ENCODE measurements at places on chromosomes 12 and 14.

DNA sequence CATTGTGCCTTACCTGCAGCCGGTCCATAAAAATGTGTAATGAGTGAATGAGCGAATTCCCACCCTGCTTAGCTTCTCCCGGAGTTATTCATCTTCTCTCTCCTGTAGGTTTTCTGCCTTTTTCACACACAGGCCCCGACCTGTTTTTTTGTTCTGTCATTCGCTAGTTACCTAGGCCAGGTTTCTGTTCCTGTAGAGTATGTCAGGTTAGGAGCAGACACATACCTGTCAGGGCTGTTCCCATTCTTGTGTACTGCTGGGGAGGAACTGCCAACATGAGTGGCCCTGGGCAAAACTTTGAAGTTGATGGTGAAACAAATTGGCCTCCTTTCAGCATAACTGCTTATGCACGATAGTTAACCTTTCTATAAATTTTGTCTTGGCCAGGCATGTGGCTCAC lies 140.1 kb downstream of the SYNE2 start:
- no peak for DNase-seq

DNA sequence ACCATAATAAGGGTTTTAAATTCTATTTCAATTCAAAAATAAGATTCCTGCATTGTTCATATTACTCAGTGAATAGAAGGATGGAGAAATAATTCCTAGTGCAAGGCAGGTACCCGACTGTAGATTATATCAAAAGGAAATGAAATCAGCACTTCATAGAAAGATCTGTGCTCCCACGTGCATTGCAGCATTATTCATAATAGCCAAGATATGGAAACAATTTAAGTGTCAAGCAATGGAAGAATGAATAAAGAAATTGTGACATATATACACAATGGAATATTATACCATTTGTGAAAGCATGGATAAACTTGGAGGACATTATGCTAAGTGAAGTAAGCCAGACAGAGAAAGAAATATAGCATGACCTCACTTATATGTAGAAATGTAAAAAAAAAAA lies 53.8 kb downstream of the SLC6A15 start:
- DNase-seq = no peak

DNA sequence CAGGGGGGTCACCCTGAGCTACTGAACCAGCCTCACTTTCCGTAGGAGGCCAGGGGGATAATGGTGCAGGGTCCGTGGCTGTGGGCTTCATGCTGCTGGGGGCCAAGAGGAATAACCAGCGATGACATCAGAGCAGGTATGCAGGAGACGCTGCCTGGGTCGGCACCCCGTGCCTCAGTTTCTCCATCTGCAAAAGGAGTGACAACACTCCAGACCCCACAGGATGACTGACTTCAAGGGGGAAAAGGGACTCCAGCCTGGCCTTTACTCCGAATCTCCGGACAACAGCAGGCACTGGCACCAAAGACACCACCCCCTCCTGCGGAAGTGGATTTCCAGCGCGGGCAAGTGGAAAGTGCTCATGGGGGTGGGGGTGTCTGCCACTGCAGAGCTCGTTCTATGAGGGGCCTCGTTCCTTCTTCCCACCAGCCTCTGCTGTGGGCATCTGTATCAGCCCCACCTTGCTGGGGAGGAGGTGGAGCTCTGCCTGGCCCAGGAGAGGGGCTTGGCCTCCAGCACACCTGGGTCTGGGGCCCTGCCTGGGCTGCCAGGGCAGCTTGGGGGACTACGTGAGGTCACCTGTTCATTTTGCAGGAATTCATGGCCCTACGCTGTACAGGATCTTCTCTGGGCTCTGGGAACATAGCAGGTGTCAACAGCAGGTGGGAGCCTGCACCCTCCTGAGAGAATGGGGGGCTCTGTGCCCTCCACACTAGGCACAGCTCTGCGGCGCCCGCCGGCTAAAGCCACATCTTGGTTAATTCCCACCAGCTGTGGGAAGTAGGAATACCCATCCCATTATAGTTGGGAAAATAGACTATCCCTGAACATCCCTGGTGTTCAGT lies 216.6 kb upstream of the C14orf180 start:
- no peak for DNase-seq

GRCh38 chr12:116313194-116313927 lies 35.9 kb upstream of the MED13L start:
- no peak for DNase-seq

DNA sequence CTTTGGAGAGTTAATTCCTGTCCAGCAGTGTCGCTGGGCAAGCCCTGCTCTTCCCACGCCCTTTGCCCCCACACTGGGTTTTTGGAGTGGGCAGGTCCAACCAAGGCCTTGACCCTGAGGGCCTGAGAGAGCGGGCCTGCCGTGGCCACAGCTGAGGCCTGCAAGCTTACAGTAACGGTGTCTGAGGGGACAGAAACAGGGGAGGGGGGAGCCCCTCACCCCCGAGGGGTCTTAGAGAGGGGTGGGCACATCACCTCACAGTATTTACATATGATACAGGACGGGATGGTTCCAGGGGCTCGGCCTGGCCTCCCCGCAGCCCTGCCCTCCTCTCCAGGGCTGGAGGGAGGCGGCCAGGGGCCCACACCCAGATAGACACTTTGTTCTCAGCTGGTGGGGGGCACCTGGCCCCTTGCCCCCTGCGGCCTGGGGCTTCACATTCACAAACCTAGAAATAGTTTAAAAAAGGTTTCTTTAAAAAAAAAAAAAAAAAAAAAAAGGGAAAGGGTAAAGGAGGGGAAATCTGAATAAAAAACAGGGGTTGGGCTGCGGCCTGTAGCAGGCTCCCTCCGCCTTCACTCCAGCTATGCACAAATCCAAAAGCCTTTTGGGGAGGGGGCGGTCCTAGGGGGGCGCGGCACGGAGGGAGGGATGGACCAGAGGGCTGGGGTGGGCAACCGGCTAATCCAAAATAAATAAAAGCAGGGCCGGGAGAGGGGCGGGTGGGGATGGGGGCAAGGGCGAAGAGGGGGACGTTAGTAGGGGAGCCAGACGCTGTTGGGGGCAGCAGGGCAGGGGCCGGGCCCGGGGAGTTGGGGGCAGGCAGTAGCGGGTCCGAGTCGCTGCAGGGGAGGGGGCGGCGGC lies 14.8 kb upstream of the PLA2G1B start:
- DNase-seq = no peak

- no peak for DNase-seq
These were observed 28.9 kb downstream of the GSG1 start for GRCh38 chr12:13074396-13075117.
